Activated CD8-positive, alpha-beta memory T cell treated with anti-CD3 and anti-CD28 coated beads for 24 hours (primary cell): ENCODE measurements at places on chromosomes 2 and 18.
A peak's percentile ranks its signal among the peaks of the same experiment; 100 is the strongest.

DNA sequence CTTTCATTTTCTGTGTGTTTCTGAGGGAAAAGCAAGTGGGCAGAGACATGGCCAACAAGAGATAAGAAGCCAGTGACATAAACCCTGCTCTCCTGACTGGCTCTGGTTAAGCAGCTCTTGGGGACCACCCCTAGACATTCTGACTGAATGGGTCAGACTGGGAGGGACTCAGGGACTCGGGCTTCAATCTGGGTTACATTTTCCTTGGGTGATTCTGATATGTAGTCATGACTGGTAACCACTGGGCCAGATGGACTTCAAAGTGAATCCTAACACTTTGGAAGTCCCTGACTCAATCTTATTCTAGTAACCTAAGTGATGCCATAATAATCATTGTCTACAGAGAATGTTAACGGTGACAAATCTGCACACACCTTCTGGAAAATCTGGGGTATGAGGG, 397.8 kb downstream of the NBAS start:
- no peak for DNase-seq

DNA sequence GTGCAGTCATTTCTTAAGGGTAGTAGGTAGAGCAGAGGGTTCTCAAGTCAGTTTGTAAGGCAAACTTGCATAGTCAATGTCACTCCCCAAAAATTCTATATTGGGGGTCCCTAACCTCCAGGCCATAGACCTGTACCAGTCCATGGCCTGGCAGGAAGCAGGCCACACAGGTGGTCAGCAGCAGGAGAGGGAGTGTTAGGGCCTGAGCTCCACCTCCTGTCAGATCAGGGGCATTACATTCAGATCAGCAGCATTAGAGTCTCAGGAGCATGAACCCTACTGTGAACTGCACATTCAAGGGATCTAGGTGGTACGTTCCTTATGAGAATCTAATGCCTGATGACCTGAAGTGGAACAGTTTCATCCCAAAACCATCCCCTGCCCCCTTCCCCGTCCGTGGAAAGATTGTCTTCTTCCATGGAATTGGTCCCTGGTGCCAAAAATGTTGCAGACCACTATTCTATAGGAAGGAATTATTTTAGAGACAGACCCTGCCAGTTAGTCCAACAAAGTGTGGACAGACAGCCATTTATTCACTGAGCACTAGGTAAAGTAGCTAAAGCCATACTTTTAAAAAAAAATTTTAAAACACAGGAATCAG, 6.7 kb downstream of the COA5 start:
- DNase-seq: no peak

- no peak for DNase-seq
Measured at GRCh38 chr2:54099829-54100585, 15.4 kb upstream of the ACYP2 start.

GRCh38 chr2:192286093-192286701, 91.5 kb upstream of the TMEFF2 start:
- no peak for DNase-seq

- DNase-seq: no peak
Measured at GRCh38 chr2:118321432-118322105, 233.3 kb downstream of the INSIG2 start.

- no peak for DNase-seq
Measured at GRCh38 chr18:50558157-50558556, 1.7 kb upstream of the MAPK4 start.

- no peak for DNase-seq
Measured at GRCh38 chr2:170568511-170568910, 146.6 kb upstream of the SP5 start.

DNA sequence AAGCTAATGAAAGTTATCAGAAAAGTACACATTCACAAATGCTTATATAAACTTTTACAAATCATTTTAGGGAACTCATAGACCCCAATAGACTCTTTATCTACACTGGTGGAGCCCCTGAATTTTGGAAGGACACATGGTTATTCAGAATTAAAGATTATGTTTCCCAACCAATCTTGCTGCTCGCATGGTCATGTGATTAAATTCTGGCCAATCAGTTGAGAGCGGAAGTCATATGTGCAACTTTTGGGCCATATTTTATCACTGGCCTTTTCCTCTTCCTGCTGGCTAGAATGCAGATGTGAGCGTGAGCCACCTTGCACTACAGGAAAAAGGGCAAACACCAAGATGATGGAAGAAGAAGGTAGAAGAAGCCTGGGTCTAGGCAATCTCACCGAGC, 19.8 kb downstream of the THOC1 start:
- no peak for DNase-seq

- DNase-seq: no peak
Measured at GRCh38 chr2:206267567-206267966, 6.9 kb upstream of the ZDBF2 start.

DNA sequence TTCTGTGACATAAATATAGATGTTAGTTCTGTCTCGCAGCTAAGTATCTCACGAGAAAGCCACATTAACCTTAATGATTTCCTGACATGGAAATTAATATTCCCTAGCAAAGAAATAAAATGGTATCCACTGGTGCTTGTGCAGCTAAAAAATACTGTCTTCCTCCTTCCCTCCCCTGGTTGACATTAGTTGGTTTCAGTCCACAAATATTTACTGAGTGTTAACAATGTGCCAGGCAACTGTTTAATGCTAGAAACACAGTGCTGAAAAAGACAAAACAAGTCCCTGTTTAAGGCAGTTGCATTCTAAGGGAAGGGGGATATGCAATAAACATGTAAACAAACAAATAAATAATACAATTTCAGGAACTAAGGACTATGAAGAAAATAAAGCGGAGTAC, 44.2 kb upstream of the VPS54 start:
- DNase-seq: no peak

DNA sequence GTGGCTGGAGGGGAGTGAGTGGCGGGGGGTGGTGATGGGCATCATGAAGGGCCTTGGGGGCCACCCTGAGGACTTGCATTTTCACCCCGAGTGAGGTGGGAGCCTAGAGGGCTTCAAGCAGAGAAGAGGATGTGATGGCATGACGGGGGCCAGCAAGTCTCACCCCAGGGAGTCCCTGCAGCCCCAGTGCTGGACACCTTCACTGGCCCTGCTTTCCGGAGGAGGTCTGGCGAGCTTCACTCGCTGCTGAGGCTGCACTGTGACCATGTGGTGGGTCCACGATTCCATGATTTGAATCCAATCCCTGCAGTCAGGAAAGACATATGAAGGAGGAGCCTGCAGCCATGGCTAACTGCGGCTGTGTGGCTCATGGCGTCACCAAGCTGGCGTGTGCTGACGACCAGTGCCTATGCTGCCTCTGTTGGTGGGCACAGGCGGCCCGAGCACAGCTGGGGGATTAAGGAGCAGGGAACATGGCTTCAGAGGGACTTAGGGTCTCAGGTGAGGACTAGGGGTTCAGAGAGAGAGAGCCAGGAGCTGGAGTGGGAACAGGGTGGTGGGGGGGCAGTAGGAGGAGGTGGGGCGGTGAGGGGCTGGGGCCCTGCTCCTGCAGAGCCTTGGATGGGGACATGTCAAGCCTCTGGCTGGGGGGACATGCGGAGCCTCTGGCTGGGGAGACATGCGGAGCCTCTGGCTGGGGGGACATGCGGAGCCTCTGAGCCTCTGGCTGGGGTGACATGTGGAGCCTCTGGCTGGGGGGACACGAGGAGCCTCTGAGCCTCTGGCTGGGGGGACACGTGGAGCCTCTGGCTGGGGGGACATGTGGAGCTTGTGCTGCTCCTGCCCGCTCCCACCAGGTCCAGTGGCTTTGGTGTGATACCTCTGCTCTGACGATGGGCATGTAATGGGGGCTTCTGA, 3.6 kb downstream of the ZAP70 start:
- DNase-seq: peak; percentile 73

GRCh38 chr2:132896073-132896472, 226.1 kb upstream of the LYPD1 start:
- DNase-seq: no peak

- no peak for DNase-seq
Measured at GRCh38 chr2:170929686-170930050, 615 bp downstream of the GORASP2 start.

GRCh38 chr2:210309548-210310233, 5.3 kb downstream of the MYL1 start:
- DNase-seq: no peak

- DNase-seq: no peak
Measured at GRCh38 chr2:123157016-123157415, 868.1 kb upstream of the CNTNAP5 start.

DNA sequence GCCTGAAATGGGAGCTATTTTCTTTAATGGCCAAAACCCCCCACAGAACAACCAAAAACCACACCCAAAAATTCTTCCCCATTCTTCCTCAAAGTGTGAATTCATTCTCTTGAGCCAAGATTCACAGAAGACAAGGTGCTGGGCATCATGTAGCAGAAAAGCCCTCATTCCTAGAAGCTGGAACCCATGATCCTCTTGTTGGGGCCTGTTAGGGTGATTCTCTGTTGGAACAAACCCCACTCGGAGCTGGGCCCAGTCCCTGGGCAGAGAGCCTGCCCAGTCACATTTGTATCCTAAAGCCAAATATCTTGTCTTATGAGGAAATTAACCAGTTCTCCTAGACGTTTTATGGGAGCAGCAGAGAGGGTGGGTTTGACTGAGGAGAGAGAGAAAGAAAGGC, 22.8 kb upstream of the VPS4B start:
- no peak for DNase-seq

- no peak for DNase-seq
Measured at GRCh38 chr2:55840460-55840859, 83.1 kb downstream of the EFEMP1 start.

DNA sequence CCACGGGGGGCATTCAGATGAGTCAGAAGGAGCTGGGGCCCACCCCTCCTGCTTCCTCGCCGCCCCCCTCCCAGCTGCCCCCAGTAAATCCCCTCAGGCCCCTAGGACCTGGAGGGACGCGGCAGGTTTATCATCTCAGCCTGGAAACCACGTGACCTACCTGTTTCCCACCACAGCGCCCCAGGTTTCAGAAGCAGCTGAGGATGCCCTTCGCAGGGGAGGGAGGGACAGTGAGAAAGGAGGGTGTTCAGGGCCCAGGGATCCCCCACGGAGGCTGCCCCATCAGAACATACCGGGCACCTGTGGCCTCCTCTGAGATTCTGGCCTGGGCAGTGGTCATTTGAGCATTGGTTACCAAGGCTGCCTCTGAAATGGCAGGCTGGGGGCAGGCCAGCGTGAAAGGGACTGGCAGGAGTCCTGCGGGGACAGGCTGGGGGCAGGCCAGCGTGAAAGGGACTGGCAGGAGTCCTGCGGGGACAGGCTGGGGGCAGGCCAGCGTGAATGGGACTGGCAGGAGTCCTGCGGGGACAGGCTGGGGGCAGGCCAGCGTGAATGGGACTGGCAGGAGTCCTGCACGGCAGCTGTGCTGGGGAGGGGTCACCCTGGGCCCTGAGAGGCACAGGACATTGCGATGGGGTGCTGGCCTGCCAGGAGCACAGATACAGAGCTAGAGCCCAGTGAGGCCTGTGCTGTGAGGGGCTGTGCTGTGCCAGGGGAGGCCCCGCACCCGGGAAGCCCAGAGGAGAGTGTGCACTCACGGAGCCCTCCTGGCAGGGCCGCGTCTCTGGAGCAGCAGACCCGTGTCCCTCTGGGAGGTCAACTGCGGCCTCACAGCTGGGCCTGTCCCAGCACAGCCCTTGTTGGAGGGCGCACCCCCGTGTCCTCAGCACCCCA, 1.6 kb downstream of the NEU4 start:
- peak; percentile 52 for DNase-seq

- no peak for DNase-seq
Measured at GRCh38 chr2:26128176-26128575, 44.7 kb upstream of the GAREM2 start.

- DNase-seq: no peak
Measured at GRCh38 chr18:22186484-22186971, 17.1 kb downstream of the GATA6 start.

GRCh38 chr2:177872286-177872685, 200.3 kb downstream of the PDE11A start:
- DNase-seq: no peak

- DNase-seq: no peak
Measured at GRCh38 chr2:101199251-101199791, 48.1 kb upstream of the TBC1D8 start.

- DNase-seq: peak; percentile 42
Measured at GRCh38 chr2:38735999-38736320, 15.2 kb downstream of the SRSF7 start.

DNA sequence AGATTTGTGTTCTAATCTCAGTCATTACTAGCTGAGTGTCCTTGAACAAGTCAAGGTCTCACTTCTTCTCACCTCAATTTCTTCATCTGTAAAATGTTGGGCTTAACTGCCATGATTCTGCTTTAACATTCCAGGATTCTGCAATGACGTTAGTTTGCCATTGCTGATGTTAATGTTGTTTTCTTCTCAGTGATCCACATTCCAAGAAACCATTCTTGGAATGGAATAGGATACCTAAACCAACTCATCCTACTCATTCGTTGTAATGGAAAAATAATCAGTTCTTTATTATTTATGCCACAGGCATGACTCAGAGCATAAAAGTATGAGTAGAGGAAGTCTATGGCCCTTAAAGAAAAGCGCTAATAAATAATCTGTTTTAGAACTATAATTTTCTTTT, 140.2 kb upstream of the ETAA1 start:
- no peak for DNase-seq

GRCh38 chr2:20061476-20061875, 10.0 kb upstream of the LAPTM4A start:
- DNase-seq: no peak

GRCh38 chr2:44672431-44672830, 269.1 kb upstream of the SIX3 start:
- no peak for DNase-seq
